ENCODE measurements at places on chromosomes 3 and 15.

DNA sequence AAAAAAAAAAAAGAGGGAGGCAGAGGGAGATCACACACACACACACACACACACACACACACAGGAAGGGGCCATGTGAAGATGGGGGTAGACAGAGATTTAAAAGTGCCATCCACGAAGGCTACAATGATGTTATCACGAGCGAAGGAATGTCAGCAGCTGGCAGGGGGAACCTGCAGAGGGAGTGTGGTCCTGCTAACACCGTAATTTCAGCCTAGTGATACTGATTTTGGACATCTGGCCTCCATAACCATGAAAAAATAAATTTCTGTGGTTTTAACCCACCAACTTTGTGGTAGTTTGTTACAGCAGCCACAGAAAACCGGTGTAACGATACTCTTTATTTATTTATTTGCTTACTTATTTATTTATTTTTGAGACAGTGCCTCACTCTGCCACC lies 76.0 kb downstream of the TMCO5A start:
- no peak for DNase-seq

GRCh38 chr3:131541288-131541687 lies 38.5 kb upstream of the MRPL3 start:
- no peak for DNase-seq

GRCh38 chr3:31575448-31575847 lies 42.7 kb downstream of the STT3B start:
- no peak for DNase-seq

- DNase-seq = no peak
These were observed 87.4 kb upstream of the C15orf39 start for GRCh38 chr15:75114327-75114726.

GRCh38 chr3:4011166-4011565 lies 211.9 kb downstream of the LRRN1 start:
- DNase-seq = no peak

GRCh38 chr3:57144952-57145351 lies 20.2 kb downstream of the IL17RD start:
- DNase-seq = no peak

GRCh38 chr15:53223815-53224214 lies 433.7 kb upstream of the ONECUT1 start:
- no peak for DNase-seq

- no peak for DNase-seq
These were observed 160.3 kb downstream of the ANXA2 start for GRCh38 chr15:60237446-60237845.

Measured in stimulated activated CD8-positive, alpha-beta memory T cell treated with anti-CD3 and anti-CD28 coated beads, Interleukin-15, amount 100 ng/mL, for 48 hours (primary cell).